Ovary (tissue), 10 donors: ENCODE measurements at places on chromosomes 11 and 22. TPM values are rescaled to one million over a fixed set of nuclear protein-coding genes. Genes with fewer than 3 reads are reported as not detected.

DNA sequence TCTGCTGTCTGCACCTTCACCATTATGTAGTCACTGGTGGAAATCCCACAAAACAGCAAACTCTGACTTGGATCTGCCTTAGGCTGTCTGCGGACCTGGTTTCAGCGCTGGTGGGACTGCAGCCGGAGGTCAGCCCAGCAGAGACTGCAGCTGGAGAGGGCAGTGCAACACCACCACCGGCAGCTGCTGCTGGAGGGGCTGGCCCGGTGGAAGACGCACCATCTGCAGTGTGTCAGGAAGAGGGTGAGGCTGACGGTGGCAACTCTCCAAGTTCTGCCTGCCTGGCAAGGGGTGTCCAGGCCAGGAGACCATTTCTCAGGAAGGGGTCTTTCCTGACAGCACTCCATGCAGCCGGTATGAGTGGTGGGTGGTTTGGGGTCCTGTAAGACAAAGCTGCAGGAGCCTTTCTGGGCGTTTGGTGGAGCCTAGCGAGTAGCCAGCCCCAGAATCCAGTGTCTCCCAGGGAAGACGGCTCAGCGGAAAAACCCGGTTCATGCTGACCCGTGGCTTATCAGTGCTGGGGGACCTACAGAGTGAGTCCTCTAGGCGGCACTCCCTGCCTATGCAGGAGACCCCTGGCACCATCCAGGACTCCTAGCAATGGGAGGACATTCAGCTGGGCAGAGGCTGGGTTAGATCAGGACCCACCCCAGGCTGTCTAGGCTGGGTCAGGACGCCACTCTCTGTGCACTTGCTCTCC lies 50.8 kb downstream of the PISD start:
- DNase-seq: peak; percentile 70
- H3K27ac ChIP-seq: no peak overlapping the region
- peaks cover 17% of the 10 kb centered on the region for H3K4me1 ChIP-seq
- no peaks in the 10 kb centered on the region for H3K27me3 ChIP-seq
- no peaks in the 10 kb centered on the region for H3K36me3 ChIP-seq
- no peak overlapping the region for H3K4me3 ChIP-seq

- H3K4me3 ChIP-seq: peak overlapping the region; percentile 100
- peak overlapping the region; percentile 37 for H3K27ac ChIP-seq
- no peaks in the 10 kb centered on the region for H3K27me3 ChIP-seq
- H3K36me3 ChIP-seq: no peaks in the 10 kb centered on the region
- peaks cover 13% of the 10 kb centered on the region for H3K4me1 ChIP-seq
Measured at GRCh38 chr11:696955-697491, 1.4 kb downstream of the TMEM80 start.

DNA sequence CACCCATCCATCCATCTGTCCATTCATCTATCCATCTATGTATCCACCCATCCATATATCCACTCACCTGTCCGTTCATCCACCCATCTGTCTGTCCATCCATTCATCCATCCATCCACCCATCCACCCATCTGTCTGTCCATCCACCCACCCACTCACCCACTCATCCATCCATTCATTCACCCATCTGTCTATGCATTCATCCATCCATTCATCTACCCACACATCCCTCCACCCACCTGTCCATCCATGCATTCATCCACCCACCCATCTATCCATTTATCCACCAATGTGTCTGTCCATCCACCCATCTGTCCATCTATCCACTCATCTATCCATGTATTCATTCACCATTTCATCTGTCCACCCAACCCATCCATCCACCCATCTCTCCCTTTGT lies 33.3 kb downstream of the NADSYN1 start:
- no peak overlapping the region for H3K4me3 ChIP-seq
- H3K4me1 ChIP-seq: peaks cover 13% of the 10 kb centered on the region
- H3K27ac ChIP-seq: no peak overlapping the region
- H3K36me3 ChIP-seq: no peaks in the 10 kb centered on the region
- DNase-seq: no peak

DNA sequence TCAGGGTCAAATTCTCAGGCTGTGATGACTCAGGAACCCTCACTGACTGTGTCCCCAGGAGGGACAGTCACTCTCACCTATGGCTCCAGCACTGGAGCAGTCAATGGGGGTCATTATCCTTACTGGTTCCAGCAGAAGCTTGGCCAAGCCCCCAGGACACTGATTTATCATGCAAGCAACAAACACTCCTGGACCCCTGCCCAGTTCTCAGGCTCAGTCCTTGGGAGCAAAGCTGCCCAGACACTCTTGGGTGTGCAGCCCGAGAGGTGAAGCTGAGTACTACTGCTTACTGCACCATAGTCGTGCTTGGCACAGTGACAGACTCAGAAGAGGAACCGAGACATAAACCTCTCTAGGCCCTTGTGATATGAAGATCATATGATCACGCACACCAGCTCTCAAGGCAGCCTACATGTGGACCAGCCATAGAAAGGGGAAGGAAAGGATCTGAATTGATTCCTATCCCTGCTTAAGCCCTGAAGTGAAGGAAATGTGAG lies 58.2 kb downstream of the ZNF280B start:
- no peaks in the 10 kb centered on the region for H3K27me3 ChIP-seq
- no peak overlapping the region for H3K27ac ChIP-seq
- no peaks in the 10 kb centered on the region for H3K4me1 ChIP-seq
- H3K4me3 ChIP-seq: no peak overlapping the region
- DNase-seq: no peak
- no peaks in the 10 kb centered on the region for H3K36me3 ChIP-seq

GRCh38 chr11:66600631-66601233 lies 7.7 kb downstream of the CCS start:
- H3K27me3 ChIP-seq: no peaks in the 10 kb centered on the region
- H3K27ac ChIP-seq: no peak overlapping the region
- DNase-seq: no peak
- H3K36me3 ChIP-seq: no peaks in the 10 kb centered on the region

- DNase-seq: no peak
- no peaks in the 10 kb centered on the region for H3K27me3 ChIP-seq
- no peaks in the 10 kb centered on the region for H3K36me3 ChIP-seq
- H3K4me3 ChIP-seq: no peak overlapping the region
- H3K27ac ChIP-seq: no peak overlapping the region
- H3K4me1 ChIP-seq: peaks cover 3% of the 10 kb centered on the region
Measured at GRCh38 chr11:102171101-102171500, 60.9 kb downstream of the YAP1 start.

DNA sequence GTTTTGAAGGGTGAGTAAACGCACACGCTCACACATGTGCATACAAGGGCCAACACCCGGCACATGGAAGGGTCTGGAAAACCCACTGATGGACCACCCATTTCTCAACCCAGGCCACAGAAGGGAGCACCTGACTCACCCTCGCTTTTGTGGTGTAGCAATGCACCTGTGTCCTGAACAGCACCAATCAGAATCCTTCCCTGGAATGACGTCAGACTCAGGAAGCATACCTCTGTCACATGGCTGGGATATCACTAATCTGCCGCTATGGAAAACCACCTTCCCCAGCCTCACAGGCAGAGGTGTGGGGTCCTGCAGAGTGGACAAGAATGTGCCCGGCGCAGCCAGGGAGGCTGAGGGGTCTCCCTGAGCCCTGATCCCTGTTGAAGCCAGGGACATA lies 9.0 kb upstream of the OSM start:
- H3K27ac ChIP-seq: no peak overlapping the region
- no peaks in the 10 kb centered on the region for H3K27me3 ChIP-seq
- no peak overlapping the region for H3K4me3 ChIP-seq
- H3K36me3 ChIP-seq: no peaks in the 10 kb centered on the region

GRCh38 chr11:18789942-18790341 lies 1.7 kb downstream of the PTPN5 start:
- H3K4me1 ChIP-seq: peaks cover 3% of the 10 kb centered on the region
- no peak for DNase-seq
- H3K4me3 ChIP-seq: no peak overlapping the region
- H3K27me3 ChIP-seq: no peaks in the 10 kb centered on the region

DNA sequence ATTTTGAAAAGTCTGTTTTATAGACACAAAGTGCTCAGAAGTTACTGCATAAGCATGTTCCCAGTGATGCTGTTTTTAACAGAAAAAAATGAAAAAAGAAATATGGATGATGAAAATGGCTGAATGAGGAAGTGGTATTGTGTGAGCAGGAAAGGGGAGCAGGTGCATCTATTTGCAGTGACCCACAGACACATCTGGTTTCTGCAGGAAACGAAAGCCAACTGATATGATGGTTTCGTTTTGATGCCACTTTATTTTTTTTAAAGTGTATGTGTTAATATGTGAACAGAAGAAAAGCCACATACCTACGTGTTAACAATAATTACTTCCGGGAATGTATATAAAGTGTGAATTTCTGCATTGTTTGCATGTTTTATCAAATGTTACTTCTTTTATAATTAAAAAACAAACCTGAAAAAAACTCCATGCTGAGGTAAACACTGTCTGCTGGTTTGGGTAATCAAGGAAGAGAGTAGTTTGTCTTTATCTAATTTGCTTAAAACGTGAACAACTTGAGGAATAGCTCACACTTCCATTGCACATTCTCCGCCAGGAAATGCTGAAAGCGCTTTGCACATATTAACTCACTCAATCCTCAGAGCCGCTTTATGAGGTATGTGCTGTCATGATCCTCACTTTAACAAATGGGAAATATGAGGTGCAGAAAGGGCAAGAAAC lies 1335.9 kb downstream of the TBC1D22A start:
- no peak overlapping the region for H3K27ac ChIP-seq
- no peak overlapping the region for H3K4me3 ChIP-seq
- no peak for DNase-seq

DNA sequence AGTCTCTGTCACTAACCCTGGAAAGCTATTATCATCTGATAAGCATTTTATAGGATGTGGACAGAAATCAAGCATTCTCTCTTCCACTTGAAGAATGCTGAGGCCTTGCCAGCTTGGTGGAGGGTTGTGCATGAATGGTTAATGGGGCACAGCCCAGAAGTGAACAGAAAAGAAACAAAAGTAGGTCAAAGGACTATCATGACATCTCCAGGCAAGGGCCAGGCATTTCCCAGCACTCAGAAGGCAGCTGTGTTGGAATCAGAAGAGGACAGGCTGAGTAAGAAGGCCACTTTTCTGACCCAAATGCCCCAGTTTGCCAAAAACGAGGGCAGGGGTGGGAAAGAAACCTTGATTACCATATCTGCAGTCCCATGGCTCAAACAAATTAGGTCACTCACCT lies 12.4 kb downstream of the TENM4 start:
- no peak for DNase-seq
- H3K36me3 ChIP-seq: no peaks in the 10 kb centered on the region
- H3K27ac ChIP-seq: no peak overlapping the region
- no peak overlapping the region for H3K4me3 ChIP-seq
- H3K27me3 ChIP-seq: no peaks in the 10 kb centered on the region
- peaks cover 4% of the 10 kb centered on the region for H3K4me1 ChIP-seq

DNA sequence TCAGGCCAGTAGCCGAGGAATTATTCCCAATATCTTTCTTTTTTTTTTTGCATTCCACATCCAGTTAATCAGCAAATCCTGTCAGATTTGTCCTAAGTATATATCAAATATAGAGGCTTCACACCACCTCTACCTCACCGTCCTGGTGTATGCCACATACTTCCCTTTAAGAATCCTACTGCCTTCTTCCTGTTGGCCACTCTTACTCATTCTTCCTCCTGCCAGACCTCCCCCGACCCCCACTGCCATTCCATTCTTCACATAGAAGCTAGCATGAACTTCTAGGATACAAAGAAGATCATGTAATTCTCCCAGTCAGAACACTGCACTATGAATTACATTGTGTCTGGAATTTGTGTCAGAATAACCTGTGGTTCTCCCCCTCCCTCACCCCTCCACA lies 89.5 kb downstream of the TRIM44 start:
- DNase-seq: no peak
- H3K27me3 ChIP-seq: no peaks in the 10 kb centered on the region
- H3K4me3 ChIP-seq: no peak overlapping the region

DNA sequence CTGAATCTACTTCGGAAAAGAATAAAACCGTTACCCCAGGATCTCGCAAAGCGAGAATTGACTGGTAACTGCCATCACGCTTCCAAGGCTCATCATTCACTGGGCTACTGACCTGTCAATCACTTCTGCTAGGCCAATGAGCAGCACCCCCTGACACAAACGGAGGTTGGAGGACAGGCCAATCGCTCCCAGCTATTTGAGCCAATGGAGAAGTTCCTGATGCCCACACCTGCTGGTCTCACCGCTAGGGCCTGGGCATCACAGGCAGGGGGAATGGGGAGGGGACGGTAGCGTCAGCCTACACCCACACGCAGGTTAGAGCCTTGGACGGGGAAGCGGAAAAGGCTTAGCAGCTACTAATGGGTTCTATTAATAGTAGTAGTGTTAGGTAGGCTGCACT lies 56.7 kb upstream of the CHST1 start:
- no peaks in the 10 kb centered on the region for H3K27me3 ChIP-seq
- H3K36me3 ChIP-seq: no peaks in the 10 kb centered on the region
- H3K4me3 ChIP-seq: no peak overlapping the region
- peaks cover 15% of the 10 kb centered on the region for H3K4me1 ChIP-seq

DNA sequence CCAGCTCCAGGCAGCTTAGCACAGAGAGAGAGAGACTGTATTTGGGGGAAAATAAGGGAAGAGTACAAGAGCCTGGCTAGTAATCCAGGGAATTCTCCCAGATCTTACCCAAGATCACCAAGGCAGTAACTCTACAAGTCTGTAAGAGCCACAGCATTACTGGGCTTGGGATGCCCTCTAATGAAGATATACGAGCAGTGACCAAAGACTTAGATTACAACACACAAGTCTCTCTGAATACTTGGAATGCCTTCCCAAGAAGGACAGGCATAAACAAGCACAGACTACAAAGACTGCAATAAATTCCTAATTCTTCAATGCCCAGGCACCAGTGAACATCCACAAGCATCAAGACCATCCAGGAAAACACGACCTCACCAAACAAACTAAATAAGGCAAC lies 17.7 kb downstream of the DNAJC24 start:
- no peak overlapping the region for H3K4me3 ChIP-seq
- DNase-seq: no peak
- no peaks in the 10 kb centered on the region for H3K4me1 ChIP-seq
- no peaks in the 10 kb centered on the region for H3K27me3 ChIP-seq
- no peak overlapping the region for H3K27ac ChIP-seq

GRCh38 chr11:12845163-12845562 lies 164.0 kb upstream of the RASSF10 start:
- H3K27ac ChIP-seq: no peak overlapping the region
- H3K27me3 ChIP-seq: no peaks in the 10 kb centered on the region
- H3K4me1 ChIP-seq: peaks cover 20% of the 10 kb centered on the region
- no peaks in the 10 kb centered on the region for H3K36me3 ChIP-seq
- no peak for DNase-seq

TRIM5 gene
- 28.6 TPM for total RNA-seq

PRR33 gene
- total RNA-seq: not detected

P2RX6 gene
- total RNA-seq: 0.87 TPM

KRTAP5-1 gene
- total RNA-seq: not detected

GCAT gene
- total RNA-seq: 7.7 TPM

OR10A2 gene
- not detected for total RNA-seq

MS4A7 gene
- 5.9 TPM for total RNA-seq
